ENCODE measurements at places on chromosomes 3 and 15.

GRCh38 chr15:39195961-39196486 lies 384.9 kb upstream of the THBS1 start:
- DNase-seq = no peak

DNA sequence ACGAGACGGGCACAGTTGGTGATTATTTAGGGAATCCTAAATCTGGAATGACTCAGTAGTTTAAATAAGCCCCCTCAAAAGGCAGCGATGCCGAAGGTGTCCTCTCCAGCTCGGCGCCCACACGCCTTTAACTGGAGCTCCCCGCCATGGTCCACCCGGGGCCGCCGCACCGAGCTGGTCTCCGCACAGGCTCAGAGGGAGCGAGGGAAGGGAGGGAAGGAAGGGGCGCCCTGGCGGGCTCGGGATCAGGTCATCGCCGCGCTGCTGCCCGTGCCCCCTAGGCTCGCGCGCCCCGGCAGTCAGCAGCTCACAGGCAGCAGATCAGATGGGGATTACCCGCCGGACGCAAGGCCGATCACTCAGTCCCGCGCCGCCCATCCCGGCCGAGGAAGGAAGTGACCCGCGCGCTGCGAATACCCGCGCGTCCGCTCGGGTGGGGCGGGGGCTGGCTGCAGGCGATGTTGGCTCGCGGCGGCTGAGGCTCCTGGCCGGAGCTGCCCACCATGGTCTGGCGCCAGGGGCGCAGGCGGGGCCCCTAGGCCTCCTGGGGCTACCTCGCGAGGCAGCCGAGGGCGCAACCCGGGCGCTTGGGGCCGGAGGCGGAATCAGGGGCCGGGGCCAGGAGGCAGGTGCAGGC lies 318.0 kb downstream of the FGF12 start:
- DNase-seq = no peak

DNA sequence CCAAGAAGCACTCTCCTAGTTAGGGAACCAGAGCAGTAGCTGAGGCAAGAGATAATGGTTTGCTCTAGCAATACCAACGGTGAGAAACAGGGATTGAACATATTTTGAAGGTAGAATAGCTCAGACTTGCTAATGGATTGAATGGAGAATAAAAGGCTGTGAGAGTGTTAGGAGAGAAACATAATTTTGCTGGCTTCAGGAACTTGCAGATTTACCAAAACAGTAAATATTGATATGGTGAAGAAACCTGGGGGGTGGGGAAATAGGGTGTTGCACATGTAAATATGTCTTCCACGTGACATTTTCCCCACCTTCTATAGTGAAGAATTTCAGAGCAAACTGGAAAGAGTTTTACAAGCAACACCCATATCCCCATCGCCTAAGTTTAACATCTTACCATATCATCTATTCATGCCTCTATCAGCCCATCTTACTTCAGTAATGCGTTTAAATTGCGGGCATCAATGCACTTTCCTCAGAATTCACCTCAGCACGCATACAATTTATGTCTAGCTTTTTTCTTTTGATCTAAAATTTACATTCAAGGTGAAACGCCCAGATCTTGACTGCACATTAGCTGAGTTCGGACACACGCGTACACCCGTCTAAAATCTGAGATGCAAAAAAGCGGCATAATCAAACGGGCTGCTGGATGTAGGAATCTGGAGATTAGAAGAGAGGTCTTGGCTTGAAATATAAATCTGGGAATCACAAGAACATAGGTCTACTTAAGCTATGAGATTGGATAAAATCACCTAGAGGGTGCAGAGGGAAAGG lies 891 bp upstream of the NR1D2 start:
- DNase-seq = no peak

DNA sequence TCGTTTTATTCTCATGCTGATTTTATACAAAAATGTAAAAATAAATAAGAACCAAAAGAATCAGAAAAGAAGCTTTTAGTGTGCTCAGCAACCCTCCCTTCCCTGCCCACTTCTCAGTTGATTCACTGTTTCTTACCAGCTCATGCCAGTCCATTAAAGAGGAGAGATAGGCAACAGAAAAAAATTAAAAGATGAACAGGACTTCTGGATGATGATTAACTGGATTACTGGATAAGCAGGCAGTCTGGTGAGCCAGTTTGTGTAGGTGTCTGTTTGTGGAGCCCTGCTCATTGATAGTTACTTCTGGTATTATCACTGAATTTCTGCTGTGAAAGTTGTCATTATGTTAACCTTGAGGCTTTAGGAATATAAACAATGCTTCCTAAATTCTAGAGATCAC lies 15.1 kb upstream of the GPR171 start:
- no peak for DNase-seq

DNA sequence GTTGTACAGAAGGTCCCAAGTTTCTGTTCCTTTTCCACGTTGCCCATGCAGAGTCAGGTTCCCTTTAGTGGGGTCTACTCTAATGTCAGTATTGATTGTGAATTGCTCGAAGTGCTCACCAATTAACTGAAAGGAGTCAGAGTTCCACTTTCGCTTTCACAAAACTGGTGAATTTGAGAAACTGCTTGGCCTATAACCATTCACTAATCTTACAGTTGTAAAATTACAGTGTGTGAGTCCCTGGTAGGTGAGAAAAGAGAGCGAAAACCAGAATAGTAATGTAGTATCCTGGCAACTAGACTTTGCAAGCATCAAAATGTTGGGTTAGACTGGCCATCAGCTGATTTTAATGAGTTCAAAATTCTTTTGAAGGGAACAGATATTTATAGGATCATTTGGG lies 237.5 kb upstream of the CHRM5 start:
- DNase-seq = no peak

DNA sequence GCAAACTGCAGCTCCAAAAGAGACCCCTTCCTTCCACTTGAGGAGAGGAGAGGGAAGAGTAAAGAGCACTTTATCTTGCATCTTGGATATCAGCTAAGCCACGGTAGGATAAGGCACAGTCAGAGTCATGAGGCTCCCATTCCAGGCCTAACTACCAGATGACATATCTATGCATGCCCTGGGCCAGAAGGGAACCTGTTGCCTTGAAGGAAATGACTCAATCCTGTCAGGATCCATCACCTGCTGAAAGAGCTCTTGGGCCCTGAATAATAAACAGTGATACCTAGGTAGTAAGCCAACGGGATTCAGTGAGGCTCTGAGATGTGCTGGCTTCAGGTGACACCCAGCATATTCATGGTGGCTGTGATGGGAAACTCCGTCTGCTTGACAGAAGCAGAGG lies 118.5 kb upstream of the EPHA3 start:
- DNase-seq = no peak

DNA sequence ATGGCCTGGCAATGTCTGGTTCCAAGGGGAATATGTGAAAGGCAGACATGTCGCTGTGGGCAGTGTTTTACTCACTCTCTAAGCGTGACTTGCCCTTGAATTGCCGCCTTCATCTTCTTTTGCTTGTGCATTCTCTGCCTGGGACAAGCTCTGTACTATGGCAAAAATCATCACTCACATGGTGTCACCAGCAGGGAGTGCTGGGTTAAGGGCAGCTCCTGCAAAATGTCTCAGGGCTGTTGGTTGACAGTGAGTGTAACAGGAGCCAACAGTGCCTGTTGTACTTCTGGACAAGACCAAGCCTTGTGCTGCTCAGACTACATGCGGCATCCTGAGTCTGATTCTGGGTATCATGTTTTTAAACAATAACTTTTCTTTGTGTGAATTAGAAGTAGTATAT lies 45.3 kb upstream of the KY start:
- DNase-seq = no peak

DNA sequence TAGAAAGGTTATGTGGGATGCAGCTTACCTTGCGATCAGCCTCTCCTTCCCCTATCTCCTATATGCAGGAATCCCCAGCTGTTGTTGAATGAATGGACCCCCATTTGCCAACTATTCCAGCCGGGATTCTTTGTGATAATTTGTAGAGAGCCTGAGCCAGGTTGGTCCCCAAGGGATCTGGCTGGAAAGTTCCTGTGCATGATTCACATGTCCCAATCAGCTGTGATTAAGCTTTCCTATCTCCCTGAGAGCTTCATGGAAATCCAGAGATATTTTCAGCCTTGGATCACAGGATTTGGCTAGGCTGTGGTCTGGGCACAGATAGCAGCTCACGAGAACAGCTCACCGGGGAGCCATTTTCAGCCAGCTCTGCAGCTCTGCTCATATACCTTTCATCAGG lies 76.7 kb downstream of the ARNT2 start:
- DNase-seq = peak; percentile 20

GRCh38 chr15:52289629-52290081 lies 5.9 kb downstream of the MYO5C start:
- DNase-seq = peak; percentile 91

DNA sequence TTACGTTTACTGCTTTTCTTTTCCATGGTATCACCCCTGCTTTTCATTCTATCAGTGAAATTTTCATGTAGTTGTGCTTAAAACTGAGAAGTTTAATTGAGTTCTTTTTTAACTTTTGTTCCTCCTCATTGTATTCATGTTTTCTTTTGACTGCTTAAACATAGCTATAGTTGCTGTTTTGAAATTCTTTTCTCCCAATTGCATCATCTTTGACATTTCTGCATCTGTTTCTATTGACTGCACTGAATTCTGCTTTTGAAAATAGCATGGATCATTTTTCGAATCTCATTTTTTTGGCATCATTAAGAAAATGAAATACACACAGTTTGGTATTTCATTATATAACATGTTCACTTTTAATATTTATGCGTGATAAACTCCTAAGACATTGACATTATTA lies 694.9 kb downstream of the MECOM start:
- DNase-seq = no peak

DNA sequence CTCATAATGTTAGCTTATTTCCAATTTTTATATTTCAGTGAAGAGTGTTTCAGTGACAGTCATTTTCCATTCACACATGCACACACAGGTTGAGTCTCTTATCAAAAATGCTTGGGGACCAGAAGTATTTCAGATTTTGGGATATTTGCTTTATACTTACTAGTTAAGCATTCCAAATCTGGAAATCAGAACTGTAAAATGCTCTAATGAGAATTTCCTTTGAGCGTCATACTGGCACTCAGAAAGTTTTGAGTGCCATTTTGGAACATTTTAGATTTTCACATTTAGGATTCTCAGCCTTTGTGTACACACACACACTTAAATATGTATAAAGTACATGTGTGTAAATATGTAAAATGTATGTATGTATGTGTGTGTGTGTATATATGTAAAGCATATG lies 71.0 kb downstream of the CHD2 start:
- DNase-seq = no peak

DNA sequence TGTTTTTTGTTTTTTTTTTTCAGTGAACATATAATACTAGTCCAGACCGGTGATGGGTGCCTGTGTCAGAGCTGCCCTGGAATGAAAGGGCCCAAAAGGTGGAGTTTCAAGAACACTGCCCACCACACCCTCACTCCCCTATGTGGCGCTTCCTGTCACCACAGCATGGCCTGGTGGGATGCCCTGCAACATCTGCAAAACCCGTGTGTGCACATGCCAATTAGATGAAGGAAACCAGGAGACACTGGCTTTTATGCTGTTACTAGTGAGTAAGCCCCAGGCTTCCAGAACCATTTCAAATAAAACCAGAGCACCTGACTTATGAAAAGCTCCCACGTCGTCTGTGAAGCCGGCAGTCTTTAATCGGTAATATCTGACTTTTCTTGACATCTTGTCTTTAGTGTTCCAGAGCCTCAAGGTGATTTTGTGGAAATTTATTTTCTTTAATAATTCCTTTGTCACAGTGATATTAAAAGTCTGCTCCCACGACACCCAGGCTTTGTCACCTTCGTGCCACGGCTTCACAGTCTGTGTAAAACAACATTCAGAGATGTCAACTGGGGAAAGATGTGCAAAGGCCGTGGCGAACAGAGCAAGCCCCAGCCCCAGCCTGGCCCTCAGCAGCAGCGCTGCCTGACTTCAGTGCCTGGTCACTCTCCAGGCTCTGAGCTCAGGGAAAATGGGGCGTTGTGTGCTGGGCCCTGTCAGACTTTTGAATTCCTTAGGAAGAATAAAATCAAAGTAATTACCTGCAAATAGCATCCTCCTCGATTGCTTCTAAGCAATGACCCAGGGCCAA lies 6.4 kb downstream of the CFAP92 start:
- DNase-seq = no peak

DNA sequence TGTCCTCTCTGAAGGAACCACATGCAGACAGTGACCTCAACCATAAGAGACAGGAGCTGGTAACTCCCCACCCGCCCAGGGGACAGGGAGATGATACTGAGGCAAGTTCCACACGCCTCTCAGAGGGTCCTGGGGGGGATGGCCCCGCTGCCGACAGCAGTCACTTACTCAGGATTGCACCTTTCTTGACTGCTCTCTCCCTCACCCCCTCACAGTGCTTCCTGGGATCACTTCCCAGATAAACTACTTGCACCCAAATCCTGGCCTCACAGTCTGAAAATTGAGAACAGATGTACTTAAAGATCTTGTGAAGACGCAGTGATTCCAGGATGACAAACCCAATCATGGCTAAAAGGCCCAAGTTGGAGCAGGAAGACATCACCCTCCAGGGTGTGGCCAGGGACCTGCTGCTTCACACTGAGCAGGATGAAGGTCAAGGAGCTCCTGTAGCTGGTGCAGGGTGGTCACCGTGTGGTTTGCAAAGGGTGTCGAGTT lies 207.6 kb downstream of the ADAMTS17 start:
- DNase-seq = no peak
